ENCODE measurements at places on chromosomes 16 and 17.

DNA sequence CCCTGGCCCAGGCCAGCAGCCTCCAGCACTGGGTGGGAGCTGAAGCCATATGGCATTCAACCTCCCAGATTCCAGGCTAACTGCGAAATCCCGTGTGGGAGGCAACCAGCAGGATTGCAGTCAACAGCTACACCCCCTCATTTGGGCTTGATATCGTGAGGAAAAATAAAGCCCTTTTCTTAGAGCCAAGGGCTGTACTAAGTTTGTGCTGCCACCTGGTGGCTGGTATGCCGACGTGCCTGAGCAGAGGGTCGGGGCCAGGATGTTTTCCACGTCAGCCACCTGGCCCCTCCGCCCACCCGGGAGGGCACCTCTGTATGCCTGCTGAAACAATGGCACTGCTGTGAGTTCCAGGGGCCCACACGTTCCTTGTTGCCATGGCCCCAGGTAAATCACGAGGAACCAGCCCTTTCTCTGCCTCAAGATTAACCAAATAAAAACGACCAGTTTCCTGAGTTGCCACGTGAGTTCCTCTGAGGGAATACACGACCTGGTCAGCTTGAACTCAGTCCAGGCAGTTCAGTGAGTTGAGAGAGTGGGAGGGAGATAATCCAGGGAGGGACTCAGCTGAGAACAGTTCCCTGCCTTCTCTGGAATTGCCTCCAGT, 9.0 kb downstream of the TMEM98 start:
- DNase-seq = no peak

- DNase-seq = no peak
Measured at GRCh38 chr17:60358606-60359225, 33.2 kb downstream of the USP32 start.

DNA sequence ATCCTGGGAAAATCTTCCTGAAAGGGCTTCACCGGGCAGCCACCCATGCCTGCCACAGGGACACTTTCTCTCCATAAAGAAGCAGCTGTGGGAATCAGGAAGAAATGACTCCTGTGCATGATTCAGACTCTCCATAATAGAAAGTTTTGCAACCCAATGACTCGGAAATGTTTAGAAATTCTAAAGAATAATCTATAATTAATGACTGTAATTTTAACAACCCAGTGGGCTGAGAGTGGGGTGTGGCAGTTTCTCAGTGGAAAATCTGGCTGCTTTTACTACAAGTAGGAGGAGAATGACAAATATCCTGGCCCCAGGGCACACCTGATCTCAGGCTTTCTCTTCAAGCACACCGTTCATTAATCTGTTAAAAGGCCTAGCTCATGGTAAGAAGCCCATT, 25.7 kb downstream of the IRF8 start:
- DNase-seq = no peak

- DNase-seq = no peak
Measured at GRCh38 chr17:67944035-67944434, 52.2 kb downstream of the C17orf58 start.

- no peak for DNase-seq
Measured at GRCh38 chr16:14121142-14121541, 50.0 kb downstream of the MRTFB start.

GRCh38 chr17:64400642-64401041, 10.0 kb upstream of the PECAM1 start:
- DNase-seq = no peak

Data from NCI-H2081 treated with DMSO at 0.1 percent for 48 hours (cell line).